Astrocyte (in vitro differentiated cells and primary cell): ENCODE measurements at places on chromosomes 2 and 18.

DNA sequence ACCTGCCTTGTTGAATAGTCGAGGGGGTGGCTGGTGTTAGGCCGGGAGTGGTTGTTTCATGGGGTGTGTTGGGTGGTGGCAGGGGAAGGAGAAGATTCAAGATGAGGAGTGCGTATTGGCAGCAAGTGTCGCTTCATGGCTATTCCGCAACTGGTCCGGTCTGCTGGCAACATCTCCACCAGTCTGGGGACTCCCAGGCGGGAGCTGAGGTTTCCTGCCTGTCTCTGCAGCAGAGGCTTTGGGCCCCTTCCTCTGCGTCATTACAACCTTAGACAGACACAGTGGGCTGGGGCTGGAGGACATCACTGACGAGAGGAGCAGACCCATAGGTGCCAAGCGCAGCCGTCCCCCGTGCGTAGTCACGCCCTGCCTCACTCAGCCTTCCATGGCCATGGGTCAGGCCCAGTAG lies 64.0 kb upstream of the MCFD2 start:
- DNase-seq = no peak

GRCh38 chr2:134738141-134738870 lies 19.5 kb upstream of the TMEM163 start:
- peak; percentile 64 for DNase-seq

DNA sequence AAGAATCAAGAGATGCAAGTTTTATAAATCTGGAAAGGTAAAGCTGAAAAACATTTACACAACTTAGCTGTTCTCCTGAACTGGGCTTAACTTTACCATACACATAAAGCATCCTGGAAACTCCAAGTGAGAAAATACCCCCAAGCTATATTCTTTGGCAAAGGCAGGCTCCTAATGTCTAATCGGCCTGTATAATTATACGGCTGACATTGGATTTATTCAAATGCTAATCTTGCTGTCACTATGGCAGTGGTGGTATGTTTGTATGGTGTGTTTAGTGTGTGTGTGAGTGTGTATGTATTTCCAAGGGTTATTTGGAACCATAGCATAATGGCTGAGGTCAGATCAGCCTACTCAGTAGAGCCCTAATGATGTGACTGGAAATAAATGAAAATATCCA lies 1031.8 kb upstream of the ZEB2 start:
- no peak for DNase-seq

DNA sequence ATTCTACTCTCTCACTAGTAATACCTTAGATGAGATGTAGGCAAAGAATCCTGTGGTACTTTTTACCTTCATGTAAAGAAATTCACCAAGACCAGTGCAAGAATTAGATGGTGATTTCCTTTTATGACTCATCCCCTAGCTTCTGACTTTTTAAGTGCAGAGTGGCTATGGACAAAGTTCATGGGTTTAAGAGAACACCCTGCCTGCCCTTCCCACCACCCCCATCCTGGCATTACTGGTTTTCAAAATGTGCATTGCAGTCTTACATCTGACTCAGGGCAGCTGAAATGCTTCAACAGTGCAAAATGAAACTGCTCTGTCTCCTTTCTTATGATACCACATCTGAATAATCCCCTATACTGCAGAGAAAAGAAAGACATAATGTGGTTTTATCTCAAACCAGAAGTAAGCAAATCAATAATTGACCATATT lies 22.6 kb downstream of the MAIP1 start:
- peak; percentile 54 for DNase-seq

GRCh38 chr2:199662255-199662654 lies 188.7 kb downstream of the FTCDNL1 start:
- DNase-seq = no peak

DNA sequence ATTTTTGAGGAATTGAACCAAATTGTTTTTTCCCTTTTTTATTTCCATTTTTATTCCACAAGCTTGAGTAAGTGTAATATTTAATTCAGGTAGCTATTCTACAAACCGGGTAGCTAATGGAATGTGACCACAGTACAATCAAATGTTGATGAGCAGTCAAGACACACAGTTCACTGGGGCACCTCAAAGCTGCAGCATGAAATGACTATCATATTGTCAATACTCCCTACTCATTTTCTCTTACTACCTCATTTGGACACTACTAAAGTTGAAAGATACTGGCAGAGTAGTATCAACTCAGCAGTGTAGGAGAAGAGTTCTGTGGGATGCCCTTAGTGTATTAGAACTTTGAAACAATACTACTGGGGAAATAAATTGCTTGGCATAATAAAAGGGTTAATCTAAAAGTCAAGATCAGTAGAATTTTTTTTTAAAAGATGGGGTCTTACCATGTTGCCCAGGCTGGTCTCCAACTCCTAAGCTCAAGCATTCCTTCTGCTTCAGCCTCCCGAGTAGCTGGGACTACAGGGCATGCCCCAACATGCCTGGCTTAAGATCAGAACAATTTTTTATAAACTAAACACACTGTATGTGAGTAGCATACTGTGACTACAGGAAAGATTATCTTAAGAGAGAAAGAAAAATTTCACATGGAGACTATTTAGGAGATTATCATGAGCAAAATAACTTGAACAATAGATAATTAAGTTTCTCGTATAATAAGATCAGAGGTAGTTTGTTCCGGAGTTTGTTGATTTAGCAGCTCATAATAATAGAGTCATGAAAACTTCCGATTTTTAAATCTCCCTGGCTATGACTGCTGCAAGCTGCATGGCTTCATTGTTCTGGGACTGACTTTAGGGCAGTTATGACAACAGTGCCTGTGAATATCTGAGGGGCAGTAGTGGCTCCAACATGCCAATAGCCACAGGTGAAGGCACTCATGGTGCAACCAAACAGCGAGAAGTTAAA lies 43.7 kb downstream of the MYO3B start:
- peak; percentile 31 for DNase-seq

DNA sequence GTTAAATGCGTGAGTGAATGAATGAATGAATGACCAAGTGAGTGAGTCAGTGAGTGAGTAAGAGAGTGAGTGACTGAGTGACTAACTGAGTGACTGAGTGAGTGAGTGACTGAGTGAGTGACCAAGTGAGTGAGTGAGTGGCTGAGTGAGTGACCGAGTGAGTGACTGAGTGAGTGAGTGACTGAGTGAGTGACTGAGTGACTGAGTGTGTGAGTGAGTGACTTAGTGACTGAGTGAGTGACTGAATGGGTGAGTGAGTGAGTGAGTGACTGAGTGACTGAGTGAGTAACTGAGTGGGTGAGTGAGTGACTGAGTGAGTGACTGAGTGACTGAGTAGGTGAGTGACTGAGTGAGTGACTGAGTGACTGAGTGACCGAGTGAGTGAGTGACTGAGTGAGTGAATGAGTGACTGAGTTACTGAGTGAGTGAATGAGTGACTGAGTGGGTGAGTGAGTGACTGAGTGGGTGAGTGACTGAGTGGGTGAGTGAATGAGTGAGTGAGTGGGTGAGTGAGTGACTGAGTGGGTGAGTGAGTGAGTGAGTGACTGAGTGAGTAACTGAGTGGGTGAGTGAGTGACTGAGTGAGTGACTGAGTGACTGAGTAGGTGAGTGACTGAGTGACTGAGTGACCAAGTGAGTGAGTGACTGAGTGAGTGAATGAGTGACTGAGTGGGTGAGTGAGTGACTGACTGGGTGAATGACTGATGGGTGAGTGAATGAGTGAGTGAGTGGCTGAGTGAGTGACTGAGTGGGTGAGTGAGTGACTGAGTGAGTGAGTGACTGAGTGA lies 11.3 kb downstream of the MAL start:
- no peak for DNase-seq

GRCh38 chr2:240611601-240612210 lies 13.6 kb upstream of the GPR35 start:
- DNase-seq = no peak

DNA sequence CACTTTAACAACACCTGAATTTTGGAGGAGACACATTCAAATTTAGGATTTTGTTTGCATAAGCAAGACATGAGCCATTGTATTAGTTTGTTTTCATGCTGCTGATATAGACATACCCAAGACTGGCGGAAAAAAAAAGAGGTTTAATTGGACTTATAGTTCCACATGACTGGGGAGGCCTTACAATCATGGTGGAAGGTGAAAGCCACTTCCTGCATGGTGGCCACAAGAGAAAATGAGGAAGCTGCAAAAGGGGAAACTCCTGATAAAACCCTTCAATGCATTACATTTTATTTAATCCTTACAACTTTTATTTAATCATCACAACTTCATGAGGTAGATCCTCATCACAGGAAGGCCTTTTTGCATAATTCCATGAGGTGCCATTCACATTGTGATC lies 242.0 kb upstream of the STON1 start:
- DNase-seq = no peak

DNA sequence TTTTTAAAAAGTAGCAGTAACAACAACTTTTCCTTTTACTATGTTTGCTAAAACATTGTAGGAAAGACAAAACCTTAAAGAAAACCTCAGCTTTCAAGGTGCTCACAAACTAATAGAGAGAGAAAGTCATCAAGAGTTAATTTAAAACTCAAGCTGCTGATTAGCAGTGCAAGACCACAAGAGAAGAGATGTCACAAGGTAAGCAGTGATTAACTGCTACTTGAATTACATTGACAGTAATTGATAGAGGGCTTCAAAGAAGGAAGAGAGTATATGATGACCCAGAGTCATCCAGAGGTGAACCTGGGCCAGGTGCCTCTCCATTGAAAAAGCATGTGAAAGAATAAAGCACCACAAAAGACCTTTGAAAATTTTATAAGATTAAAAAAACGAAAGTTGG lies 939.6 kb upstream of the CNTNAP5 start:
- no peak for DNase-seq
